ENCODE measurements at places on chromosomes 4 and X. TPM values are rescaled to one million over a fixed set of nuclear protein-coding genes. Genes with fewer than 3 reads are reported as not detected.

ADH4 gene
- not detected for total RNA-seq

CT45A2 gene
- total RNA-seq: not detected

NCAPG gene
- total RNA-seq: 78.4 TPM

USP53 gene
- total RNA-seq: 9.3 TPM

RIBC1 gene
- total RNA-seq: 0.48 TPM

ALB gene
- not detected for total RNA-seq

F8A3 gene
- total RNA-seq: 0.52 TPM

DNA sequence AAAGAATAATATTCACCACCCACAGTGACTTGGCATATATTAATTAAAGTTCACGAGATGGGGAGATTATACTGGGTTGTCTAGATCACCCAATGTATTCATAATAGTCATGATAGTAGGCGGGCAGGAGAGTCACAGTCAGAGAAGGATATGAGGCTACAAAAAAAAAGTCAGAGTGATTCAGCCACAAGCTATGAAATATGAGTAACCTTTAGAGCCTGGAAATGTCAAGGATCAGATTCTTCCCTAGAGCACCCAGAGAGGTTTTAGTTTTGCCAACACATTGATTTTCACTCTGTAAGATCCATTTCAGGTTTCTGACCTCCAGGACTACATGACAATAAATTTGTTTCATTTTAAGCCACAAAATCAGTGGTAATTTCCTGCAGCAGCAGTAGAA, 501.9 kb downstream of the GABRG1 start:
- DNase-seq: no peak
- no peaks in the 10 kb centered on the region for H3K36me3 ChIP-seq
- no peak overlapping the region for H3K27ac ChIP-seq
- H3K4me1 ChIP-seq: no peaks in the 10 kb centered on the region

GRCh38 chr4:139144911-139145551, 32.0 kb downstream of the ELF2 start:
- H3K27me3 ChIP-seq: no peaks in the 10 kb centered on the region
- peaks cover 15% of the 10 kb centered on the region for H3K4me1 ChIP-seq
- no peak overlapping the region for H3K27ac ChIP-seq
- H3K4me3 ChIP-seq: no peak overlapping the region

DNA sequence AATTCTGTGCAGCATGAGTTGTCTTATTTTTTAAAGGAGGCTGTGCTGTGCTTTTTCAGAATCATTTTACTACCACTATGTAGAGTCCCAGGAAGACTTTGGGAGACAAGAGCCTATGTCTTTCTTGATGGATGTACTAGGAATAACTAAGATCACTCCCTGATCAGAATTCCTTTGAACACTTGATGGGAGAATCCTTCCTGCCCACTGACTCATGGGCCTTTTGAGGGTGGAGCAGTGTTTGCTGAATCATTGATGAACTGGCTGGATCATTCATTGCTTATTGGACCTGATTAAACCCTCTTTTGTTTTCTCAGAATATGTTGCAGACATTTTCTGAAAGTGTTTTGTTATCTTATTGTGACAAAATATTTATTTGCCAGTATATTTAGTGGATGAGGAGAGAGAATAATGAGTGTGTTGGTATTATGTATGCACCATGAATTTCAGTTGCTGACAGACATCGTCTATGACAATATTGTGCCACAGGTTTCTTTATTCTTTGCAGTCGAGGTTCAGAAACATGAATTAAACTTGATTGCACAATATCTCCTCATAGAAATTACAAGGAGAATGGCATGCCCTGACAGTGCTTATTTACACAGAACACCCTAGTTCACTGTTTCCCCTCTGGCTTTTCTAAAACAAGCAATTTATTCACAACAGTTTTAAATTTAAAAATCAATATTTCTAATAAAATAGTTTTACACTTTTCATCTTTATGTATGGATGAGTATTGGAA, 36.3 kb downstream of the POU4F2 start:
- H3K27me3 ChIP-seq: peaks cover 12% of the 10 kb centered on the region
- no peak overlapping the region for H3K27ac ChIP-seq
- H3K4me3 ChIP-seq: no peak overlapping the region
- no peak for DNase-seq
- no peaks in the 10 kb centered on the region for H3K36me3 ChIP-seq
- H3K4me1 ChIP-seq: no peaks in the 10 kb centered on the region

- peaks cover 4% of the 10 kb centered on the region for H3K27me3 ChIP-seq
- peaks cover 2% of the 10 kb centered on the region for H3K36me3 ChIP-seq
- no peak for DNase-seq
- peak overlapping the region; percentile 62 for H3K4me3 ChIP-seq
- no peak overlapping the region for H3K27ac ChIP-seq
These were observed 48.8 kb downstream of the CLDN34 start for GRCh38 chrX:10015723-10016518.

DNA sequence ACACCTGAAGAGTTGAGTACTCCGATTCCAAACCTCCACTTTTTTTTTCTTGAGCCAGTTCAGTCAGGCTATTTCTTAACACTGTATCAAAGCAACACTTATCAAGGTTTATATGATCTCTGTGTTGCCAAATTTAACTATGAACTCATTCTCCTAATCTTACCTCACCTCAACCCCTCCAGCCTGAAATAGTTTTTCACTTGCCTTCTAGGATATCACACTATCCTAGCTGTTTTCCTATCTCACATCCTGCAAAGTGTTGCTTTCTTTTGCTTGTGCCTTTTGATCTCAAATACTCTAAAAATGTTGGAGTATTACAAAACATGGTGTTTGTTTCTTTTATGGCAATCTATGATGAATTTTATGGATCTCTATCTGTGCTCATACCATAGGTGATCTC, 415.0 kb downstream of the CFAP47 start:
- H3K27me3 ChIP-seq: no peaks in the 10 kb centered on the region
- no peak overlapping the region for H3K4me3 ChIP-seq
- H3K4me1 ChIP-seq: no peaks in the 10 kb centered on the region
- H3K36me3 ChIP-seq: no peaks in the 10 kb centered on the region

DNA sequence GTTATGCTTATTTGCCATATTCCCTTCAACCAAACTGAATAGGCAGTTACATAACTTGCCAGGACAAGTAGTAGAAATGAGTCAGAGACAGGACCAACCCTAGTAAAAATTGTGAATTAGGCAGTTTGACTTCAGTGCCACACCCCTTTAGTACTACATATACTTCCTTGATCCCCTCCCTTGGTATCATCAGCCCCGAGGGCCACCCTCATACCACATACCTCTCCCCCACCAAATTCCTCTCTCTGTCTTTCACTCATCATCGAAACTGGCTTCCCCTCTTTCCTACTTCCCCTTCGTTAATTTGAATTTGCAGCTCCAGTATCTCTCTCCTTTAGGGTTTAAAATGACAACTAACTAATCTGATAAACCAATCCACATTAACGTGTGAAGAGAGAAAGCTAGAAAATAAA, 7.9 kb upstream of the PTPN13 start:
- no peaks in the 10 kb centered on the region for H3K36me3 ChIP-seq
- no peak for DNase-seq
- H3K27me3 ChIP-seq: peaks cover 7% of the 10 kb centered on the region
- no peak overlapping the region for H3K27ac ChIP-seq
- H3K4me3 ChIP-seq: no peak overlapping the region

GRCh38 chr4:38752372-38752940, 30.3 kb downstream of the TLR10 start:
- H3K4me1 ChIP-seq: no peaks in the 10 kb centered on the region
- no peak overlapping the region for H3K27ac ChIP-seq
- H3K36me3 ChIP-seq: no peaks in the 10 kb centered on the region
- DNase-seq: no peak

DNA sequence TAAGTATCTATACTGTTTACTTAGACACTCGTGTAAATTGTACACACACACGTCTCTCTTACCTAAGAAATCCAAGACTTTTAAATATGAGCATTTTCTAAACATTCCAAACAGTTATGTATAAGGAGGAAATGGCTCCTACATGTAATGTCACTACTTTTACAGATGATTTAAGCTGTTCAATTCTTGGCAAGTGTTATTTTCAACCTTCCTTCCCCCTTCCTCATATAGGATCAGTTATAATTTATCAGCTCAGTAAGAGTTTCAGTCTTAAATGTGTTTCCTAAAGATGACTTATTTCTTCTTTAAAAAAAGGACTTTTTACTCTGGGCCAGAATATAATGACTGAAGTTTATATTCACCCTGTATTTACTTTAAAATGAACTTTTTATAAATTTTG, 601.1 kb downstream of the ANKRD50 start:
- no peaks in the 10 kb centered on the region for H3K4me1 ChIP-seq
- no peak overlapping the region for H3K4me3 ChIP-seq
- no peaks in the 10 kb centered on the region for H3K36me3 ChIP-seq
- H3K27me3 ChIP-seq: no peaks in the 10 kb centered on the region

GRCh38 chr4:144090744-144091143, 49.8 kb downstream of the GYPA start:
- no peaks in the 10 kb centered on the region for H3K36me3 ChIP-seq
- peaks cover 13% of the 10 kb centered on the region for H3K27me3 ChIP-seq
- DNase-seq: no peak
- H3K4me1 ChIP-seq: no peaks in the 10 kb centered on the region

GRCh38 chr4:156247470-156247869, 293.8 kb upstream of the CTSO start:
- H3K27me3 ChIP-seq: no peaks in the 10 kb centered on the region
- H3K4me3 ChIP-seq: no peak overlapping the region
- no peaks in the 10 kb centered on the region for H3K4me1 ChIP-seq
- DNase-seq: no peak
- H3K36me3 ChIP-seq: no peaks in the 10 kb centered on the region

DNA sequence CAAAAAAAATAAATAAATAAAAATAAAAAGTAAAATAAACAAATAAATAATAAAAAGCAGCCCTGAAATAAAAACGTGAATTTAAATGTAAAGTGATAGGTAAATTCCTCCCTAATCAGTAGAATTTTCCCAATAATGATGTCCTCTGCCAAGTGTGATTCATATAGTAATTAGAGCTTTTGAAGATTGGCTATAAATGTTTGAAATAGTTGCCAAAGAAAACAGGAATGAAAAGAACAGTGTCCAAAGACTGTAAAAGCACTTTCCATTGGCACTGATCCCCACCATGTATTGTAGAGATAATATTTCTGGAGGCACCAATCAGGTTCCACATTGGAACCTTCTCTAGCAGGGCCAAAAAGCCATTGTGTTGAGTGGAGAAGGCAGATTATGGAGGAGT, 25.9 kb upstream of the SMARCAD1 start:
- DNase-seq: no peak
- H3K36me3 ChIP-seq: no peaks in the 10 kb centered on the region
- no peak overlapping the region for H3K27ac ChIP-seq
- H3K27me3 ChIP-seq: peaks cover 12% of the 10 kb centered on the region

DNA sequence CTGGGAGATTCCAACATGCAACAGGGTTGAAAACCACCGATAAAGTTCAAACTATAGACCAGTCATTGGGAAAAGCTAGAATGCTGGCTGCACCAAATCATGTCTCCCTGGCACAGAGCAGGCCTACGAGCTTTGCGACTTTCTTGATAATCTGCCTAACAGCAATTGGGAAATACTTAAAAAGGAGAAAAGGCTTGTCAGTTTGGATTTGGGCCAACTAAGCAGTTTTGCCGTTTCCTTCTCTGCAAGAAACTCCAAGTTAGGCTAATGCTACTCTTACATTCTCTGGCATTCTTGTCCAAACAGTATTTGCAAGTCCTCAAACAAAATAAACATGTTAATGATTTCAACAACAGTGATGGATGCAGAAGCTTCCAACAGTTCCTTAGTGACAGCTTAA, 87.9 kb downstream of the PDK3 start:
- no peaks in the 10 kb centered on the region for H3K4me1 ChIP-seq
- DNase-seq: no peak
- no peaks in the 10 kb centered on the region for H3K27me3 ChIP-seq
- no peaks in the 10 kb centered on the region for H3K36me3 ChIP-seq

DNA sequence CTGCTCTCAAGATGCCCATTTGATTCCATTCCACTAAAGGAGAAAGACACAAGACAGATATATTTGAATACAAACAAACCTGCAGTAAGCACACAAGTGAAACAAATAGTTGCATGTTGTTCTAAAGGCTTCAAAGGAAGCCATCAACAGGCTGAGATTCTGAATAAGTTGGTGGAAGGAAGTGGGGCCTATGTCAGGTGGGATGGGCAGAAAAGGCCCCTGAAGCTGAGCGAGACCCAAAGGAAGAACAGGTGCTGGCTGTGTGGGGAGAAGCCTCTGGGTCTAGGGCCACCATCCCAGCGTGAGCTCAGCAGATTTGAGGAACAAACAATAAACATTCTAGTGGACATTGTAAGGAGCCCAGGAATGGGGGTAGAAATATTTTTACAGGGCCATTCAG, 82.4 kb upstream of the PLAC8 start:
- no peak overlapping the region for H3K27ac ChIP-seq
- no peak overlapping the region for H3K4me3 ChIP-seq
- no peaks in the 10 kb centered on the region for H3K27me3 ChIP-seq
- no peak for DNase-seq
- peaks cover 4% of the 10 kb centered on the region for H3K4me1 ChIP-seq

- no peaks in the 10 kb centered on the region for H3K27me3 ChIP-seq
- no peaks in the 10 kb centered on the region for H3K36me3 ChIP-seq
- DNase-seq: no peak
- no peak overlapping the region for H3K27ac ChIP-seq
These were observed 497.5 kb upstream of the IGFBP7 start for GRCh38 chr4:57607566-57608180.

DNA sequence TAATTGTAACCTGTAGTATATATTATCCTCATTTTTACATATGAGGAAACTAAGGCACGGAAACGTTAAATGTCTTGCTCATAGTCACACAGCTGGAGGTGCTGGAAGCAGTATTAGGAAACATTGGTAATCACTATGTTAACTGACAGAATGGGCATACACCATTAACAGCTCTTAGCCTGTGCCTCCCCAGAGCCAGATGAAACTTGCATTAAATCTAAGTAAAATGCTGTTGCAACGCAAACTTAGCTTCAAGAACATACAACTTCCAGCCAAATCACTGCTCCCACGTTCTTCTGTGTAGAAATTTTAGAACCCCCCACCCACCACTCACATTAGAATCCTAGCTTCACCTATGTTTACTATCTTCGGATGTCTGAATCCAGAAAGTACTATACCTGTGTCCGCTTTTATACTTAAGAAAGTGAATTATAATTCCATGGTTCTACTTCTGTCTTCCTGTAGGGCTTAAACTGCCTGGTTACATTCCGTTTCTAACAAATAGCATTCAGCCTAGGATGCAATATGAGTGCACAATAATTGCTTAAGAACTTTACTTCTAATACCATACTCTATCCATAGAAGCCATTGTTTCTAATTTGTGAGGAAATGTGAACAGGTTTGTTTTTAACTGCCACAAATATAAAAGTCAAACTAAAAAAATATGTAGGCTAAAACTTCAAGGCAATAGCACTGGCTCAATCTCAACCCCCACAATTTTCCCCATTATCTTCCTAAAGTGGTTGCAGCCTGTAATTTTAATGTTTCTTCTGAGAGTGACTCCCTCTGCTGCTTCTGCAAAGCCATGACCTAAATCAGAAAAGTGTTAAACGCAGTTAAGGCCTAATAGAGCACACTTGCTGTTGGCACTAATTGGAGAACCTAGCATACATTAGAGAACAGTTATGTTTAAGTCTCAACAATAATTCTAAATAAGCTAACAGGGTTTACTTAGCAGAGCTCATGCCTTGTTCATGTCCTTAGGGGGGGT, 4.4 kb downstream of the UNC5C start:
- H3K27me3 ChIP-seq: peaks cover 31% of the 10 kb centered on the region
- DNase-seq: no peak
- peaks cover 10% of the 10 kb centered on the region for H3K4me1 ChIP-seq
- no peaks in the 10 kb centered on the region for H3K36me3 ChIP-seq
